Activated T-cell treated with anti-CD3 and anti-CD28 coated beads for 1 hour (primary cell): ENCODE measurements at places on chromosomes 3 and 15.

- DNase-seq, result no peak
Measured at GRCh38 chr15:85543741-85544155, 163.3 kb downstream of the AKAP13 start.

DNA sequence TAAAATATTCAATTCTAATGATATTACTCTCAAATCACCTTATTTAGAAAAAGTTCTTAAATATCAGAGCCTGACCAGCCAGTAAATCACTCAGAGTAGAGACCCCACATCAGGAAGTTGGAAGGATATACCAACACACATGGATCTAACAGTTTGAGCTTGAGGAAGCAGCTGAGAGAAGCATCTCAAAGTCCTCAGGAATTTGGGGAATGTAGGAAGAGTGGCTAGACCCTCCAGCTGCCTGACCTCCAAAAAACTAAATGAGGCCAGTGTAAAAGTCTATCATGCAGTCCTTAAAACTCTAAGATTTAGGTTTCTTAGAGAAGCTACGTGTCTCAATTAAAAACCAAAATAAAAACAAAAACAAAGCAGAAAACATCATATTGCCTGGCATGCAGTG, 55.4 kb downstream of the SETD2 start:
- no peak for DNase-seq

DNA sequence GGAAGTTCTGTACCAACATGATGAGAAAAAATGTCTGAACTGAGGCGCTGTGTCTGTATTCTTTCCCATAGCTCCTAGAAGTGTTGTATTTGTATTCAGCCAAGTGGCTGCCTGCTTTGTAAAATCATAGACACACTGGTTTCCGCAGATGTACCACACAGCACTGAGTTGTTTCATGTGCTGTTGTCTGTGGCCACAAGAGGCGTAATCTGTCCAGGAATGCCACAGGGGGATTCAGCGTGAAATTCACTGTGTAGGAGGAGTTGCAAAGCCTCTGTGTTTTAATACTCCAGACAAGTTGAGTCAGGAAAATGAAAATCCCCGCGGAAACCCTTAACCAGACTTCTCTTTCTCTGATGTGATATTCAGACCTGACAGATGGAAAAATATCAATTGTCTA, 462.2 kb downstream of the NSUN3 start:
- DNase-seq, result no peak

DNA sequence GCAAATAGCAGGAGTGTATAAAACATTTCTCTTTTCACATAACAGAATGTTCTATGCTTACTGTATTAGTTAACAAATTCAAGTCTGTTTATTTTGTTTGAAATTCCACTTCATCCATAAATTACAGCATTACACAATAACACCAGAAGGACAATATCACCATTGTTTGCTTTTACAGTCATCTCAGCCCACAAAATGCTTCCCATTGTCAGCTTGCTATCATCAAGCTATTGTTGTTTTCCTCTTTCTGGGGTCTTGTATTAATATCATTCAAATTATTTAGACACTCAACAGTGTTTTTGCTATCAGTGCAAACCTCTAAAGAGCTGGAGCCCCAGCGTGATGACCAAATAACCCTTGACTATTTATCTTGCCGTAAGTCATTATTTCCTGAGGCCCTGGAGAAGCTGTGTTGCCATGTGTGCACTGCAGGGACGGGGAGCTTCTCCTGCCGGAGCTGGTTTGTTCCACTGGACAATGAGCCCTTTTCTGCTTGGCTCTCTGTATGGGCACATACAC, 1.1 kb downstream of the SAMMSON start:
- no peak for DNase-seq

- DNase-seq, result no peak
Measured at GRCh38 chr3:98930413-98930812, 28.9 kb upstream of the DCBLD2 start.

DNA sequence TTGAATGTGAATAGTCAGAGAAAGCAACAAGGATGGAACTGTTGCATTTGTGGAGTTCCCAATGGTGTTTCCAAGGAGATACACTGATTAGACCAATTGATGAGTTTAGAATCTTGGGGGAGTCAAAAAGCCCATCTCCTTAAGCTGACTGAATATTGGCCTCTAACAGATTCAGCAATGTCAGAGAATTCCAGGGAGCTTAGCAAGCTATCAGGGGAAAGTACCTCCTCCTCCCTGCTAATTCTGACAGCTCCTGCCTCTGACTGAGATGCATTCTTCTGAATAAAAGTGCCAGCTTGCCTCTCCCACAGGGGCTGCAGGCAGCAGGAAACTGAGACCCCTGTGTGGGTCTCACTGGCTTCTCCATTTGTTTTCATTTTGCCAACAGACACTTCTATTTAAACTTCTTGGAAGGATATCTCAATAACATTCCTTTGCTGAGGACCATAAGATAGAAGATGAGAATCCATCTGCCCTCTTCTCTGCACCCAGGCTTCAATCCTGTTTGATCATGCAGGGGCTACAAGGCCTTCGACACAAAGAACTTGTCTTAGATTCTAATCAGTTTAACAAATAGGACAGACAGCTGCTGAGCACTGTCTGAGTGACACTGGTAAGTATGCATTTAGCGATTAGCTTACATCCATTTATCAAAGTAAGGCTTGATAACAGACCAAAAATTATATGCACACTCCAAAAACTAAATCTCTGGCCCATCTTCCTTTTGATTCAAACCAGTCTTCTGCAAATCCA, 1080.8 kb downstream of the TUSC7 start:
- DNase-seq, result no peak

GRCh38 chr15:93720607-93721006, 510.8 kb upstream of the MCTP2 start:
- DNase-seq, result no peak

- no peak for DNase-seq
Measured at GRCh38 chr15:66569461-66570137, 3.8 kb upstream of the LCTL start.

- DNase-seq, result no peak
Measured at GRCh38 chr3:120498556-120499346, 48.0 kb upstream of the FSTL1 start.

GRCh38 chr15:93986400-93986984, 244.9 kb upstream of the MCTP2 start:
- DNase-seq, result no peak

- no peak for DNase-seq
Measured at GRCh38 chr3:17639257-17639656, 103.2 kb downstream of the TBC1D5 start.

GRCh38 chr15:59437142-59437816, 707 bp upstream of the FAM81A start:
- no peak for DNase-seq

DNA sequence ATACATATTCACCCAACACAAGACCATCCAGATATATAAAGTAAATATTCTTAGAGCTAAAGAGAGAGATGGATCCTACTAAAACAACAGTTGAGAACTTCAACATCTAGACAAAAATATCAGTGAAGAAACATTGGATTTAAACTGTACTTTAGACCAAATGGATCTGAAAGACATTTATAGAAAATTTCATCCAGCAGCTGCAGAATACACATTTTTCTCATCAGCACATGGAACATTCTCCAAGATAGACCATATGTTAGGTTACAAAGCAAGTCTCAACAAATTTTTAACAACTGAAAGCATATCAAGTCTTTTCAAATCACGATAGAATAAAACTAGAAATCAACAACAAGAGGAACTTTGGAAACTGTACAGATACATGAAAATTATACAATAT, 369.0 kb upstream of the CCDC54 start:
- DNase-seq, result no peak

DNA sequence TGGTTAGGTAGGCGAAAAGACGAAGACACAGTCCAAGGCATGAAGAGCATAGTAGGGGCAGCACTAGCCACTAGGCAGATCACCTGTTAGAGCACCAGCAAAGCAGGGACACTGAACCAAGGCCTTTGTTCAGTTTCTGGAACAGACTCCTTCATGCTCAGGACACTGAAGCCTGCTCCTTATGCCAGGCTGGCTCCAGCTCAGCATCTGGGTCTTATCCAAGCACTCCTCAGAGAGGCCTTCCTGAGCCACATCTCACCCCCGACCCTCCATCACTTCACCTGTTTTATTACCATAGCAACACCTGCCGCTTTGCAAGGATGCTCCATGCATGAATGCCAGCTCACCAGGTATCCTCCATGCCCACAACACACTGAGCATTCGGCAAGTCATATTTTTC, 206.3 kb upstream of the CHRNA7 start:
- no peak for DNase-seq

GRCh38 chr3:122081543-122082247, 26.5 kb downstream of the CD86 start:
- DNase-seq, result no peak

DNA sequence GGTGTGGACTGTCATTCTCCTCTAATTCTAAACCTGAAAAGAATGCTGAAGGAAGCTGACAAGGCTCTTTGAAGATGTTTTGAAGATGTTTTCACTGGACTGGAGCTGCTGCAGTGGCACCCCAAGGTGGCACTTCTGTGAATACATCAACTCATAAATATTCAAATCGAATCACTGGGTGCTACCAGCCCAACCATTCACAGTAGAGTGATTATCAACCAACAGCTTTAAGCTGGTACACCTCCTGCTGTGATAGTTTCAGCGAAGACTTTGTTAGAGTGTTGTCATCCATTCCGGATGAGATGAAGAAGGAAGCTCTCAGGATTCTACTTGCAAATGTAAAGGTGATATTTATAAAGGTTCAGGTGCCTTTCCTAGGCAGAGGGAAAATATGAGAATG, 106.6 kb downstream of the LSAMP start:
- DNase-seq, result no peak

GRCh38 chr3:27219127-27219845, 149.9 kb downstream of the NEK10 start:
- no peak for DNase-seq

DNA sequence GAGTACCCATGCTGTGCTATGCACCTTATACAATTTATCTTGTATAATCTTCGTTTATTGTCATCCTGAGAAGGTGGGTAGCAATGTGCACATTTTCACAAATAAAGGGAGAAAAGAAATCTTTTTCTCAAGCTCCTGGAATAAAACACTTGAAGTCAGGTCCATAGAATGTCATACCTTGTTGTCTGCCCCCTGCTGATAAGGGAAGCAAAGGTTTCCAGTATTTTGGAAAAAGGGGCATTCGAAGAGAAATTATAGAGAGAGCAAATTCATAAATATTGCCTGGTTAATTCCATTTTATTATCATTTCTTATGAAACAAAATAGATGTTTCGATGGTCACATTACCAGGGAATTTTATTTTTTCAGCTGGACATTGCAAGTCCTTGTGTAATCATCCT, 277.8 kb downstream of the RAP2B start:
- no peak for DNase-seq

DNA sequence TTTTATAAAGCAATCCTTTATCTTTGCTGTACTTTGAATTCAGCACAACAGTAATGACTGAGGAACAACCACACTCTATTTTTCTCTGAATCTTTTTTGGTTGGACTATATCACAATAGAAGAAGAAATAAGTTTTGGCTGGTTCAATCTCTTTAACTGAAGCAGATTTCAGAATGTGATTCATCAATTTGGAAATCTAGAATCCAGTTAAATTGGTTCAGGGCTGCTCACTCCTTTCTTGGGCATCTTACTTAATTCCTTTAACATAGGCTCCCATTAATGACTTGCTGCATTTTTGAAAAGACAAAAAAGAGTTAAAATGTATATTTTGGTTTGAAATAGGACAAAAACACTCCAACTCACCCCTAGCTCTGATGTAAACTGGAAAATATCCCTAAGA, 688.3 kb upstream of the NECTIN3 start:
- DNase-seq, result no peak

GRCh38 chr3:20739814-20740213, 553.8 kb upstream of the SGO1 start:
- no peak for DNase-seq

DNA sequence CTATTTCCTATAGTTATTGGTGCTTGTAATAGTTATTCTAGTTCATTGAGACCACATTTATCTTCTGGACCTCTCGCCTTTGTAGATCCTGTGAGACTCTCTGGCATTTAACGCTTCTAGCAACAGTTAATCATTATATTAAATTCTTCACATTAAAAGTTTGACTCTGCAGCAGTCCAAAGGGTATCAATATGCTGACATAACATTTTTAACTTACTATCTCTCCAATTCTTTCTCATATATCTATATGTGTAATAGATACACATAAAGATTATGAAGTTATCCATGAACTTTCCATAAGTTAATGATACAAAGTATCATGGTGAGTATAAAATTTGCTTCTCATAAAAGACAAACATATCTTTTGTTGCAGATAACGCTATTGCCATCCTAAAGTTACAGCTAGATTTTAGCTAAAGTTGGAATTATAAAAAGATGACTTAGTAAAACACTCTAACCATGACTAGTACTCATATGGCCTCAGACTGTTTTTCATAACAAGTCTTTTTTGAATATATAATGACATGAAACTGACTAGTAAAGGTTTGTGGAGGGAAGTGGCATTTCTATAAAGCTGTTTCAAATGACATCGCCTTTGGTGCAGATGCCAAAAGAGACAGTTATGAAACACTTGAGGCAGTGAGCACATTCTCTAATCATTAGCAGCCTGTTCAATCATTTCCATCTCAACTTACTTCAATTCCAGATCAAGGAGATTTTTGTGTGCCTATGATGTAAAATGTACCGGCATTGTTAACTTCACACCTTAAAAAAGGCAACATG, 379.3 kb upstream of the CBLB start:
- no peak for DNase-seq

DNA sequence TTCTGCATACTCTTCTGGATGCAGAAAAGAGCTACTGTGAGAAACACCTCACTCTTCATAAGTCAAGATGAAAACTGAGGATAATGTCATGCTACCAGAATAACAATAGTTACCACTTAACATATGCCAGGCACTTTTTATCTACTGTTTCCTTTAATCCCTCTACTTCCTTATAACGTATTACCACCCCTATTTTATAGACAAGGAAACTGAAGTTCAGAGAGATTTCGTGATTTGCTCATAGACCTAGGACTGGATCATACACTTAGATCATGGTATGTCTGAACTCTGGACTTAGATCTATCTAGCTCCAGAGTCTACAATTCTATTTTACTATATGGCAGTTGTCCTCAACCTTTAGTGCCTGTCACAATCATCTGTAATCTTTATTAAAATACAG, 155.7 kb upstream of the TSPAN3 start:
- no peak for DNase-seq

DNA sequence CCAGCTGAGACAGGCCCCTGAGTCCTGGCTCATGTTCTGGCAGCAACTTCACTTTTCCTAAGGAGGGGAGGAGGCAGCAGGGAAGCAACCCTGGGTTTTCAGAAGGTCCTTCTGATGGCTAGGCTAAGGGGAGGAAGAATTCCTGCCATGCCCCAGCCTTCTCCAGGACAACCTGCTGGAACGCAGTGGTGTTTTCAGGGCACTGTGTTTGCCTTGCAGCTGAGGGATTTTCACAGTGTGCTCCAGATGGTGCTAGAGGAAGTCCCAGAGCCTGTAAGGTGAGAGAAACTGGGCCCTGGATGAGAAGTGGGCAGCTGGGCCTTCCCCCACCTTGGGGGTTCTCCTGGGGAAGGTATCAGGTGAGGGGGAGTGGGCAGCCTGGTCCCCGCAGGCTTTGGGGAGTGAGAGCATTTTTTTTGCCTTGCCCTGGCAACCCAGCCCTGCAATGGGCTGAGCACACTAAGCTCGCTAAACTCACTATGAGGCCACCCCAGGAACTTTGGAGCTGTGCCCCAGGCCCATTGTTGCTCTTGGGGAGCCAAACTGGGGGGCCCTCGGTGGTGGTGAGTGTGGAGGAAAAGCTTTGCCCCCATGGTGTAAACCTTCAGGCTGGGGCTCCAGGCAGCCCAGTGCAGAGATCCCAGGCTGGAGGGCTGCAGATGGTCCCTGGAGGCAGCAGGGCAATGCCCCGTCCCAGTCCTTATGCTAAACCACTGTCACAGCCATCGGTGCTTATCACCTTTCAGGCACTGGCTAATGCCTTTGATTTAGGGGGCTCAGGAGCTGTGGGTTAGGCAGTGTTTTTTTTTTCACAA, 41.1 kb downstream of the ACAA1 start:
- DNase-seq, result no peak
